Foreskin keratinocyte (primary cell): ENCODE measurements at places on chromosomes 6 and 20. TPM values are rescaled to one million over a fixed set of nuclear protein-coding genes. Genes with fewer than 3 reads are reported as not detected.

DNA sequence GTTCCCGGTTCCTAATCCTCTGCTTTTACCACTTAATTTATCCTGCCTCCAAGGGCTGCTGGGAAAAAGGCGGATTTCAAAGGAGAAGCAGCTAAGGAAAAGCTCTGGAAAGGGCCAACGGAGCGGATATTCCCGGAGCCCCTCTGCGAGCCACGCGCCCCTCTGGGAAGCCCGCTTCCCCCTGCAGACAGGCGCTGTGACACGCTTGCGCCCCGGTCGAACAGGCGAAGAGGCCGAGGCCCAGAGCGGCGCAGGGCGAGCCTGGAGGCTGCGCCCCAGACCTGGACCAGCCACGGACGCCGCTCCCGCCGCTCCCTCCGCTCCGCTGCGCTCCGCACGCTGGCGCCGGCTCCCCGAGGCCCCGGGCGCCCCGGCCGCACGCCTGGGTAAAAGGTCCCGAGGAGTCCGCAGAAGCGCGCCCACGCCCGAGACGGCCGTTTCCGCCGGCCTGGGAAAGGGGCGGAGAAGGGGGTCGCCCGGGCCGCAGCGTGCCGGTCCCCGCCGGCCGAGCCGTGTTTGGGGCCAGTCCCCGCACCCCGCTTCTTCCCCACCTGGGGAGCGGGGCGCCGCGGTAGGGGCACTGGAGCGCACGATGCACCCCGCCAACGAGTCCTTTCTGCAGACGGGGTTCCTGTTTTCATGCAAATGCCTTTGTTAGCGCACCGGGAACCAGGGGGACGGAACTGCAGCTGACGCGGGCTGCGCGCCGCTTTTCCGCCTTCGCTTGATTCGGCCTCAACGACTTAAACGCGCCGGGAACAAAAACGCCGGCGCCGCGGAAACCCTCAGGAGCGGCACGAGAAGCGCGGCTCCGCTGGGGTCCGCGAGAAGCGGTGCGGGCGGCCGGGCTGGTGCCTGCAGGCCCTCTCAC, 91.9 kb upstream of the SIRPA start:
- no peak for DNase-seq

GRCh38 chr6:109373331-109373730, 8.9 kb downstream of the CD164 start:
- no peak for DNase-seq

The MICA gene
- 28.3 and 55.9 TPM in 2 replicates for total RNA-seq

The PAK5 gene
- total RNA-seq, result not detected in 2 replicates

The HDGFL1 gene
- not detected in 2 replicates for total RNA-seq

The RPP21 gene
- 58.5 and 60.8 TPM in 2 replicates for total RNA-seq
